ENCODE measurements at places on chromosomes 12 and 14.

DNA sequence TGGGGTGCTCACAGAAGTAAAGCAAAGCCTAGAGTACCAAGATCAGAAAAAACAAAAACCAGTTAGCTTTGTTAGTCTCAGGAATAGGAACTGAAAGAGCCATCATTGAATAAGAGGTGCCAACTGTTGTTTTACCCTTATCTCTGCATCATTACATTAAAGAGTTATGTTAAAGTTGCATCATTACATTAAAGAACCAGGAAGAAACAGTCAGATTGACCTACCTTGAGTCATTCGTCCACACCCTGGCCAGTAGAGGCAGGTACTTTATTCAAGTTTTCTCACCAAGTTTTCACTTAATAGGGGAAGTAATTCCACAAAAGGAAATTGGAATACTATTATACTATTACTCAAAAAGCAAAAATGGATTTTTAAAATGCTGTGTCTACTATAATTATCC is 121.7 kb upstream of the CNOT2 start:
- no peak for DNase-seq

DNA sequence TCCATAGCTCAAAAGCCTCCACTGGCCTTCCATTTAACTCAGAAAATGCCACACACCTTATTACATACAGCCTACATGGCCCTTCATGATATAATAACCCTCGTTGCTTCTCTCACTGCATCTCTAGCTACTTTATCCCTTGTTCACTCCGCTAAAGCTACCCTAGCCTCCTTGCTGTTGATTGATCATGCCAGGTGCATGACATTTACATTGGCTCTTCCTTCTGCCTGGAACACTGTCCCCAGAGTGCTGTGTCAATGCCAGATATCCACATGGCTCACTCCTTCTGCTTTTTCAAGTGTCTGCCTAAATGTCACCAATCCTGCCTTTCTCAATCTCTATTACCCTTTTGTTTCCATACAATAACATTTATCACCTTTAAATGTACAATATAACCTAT is 58.3 kb downstream of the CAND1 start:
- DNase-seq: no peak

- DNase-seq: peak; percentile 32
Measured at GRCh38 chr12:57726151-57726883, 12.2 kb downstream of the AGAP2 start.

DNA sequence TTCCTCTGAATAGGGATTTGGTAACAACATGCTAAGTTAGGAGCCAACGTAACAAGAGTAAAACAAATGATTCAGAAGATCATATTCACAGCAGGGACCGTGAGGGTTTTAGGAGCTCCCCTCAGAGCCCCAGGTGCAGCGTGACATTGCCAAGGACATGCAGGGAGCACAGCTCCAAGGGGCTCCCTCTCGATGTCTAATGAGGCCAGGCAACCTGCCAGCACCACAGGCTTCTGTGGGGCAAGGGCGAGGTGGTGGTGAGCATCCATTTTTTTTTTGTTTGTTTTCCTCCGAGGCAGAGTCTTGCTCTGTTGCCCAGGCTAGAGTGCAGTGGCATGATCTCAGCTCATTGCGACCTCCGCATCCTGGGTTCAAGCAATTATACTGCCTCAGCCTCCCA is 95.1 kb upstream of the PTPRB start:
- DNase-seq: no peak

GRCh38 chr12:100258127-100258526 is 8.8 kb downstream of the DEPDC4 start:
- DNase-seq: no peak

GRCh38 chr12:18703911-18704310 is 33.9 kb downstream of the PLCZ1 start:
- no peak for DNase-seq

DNA sequence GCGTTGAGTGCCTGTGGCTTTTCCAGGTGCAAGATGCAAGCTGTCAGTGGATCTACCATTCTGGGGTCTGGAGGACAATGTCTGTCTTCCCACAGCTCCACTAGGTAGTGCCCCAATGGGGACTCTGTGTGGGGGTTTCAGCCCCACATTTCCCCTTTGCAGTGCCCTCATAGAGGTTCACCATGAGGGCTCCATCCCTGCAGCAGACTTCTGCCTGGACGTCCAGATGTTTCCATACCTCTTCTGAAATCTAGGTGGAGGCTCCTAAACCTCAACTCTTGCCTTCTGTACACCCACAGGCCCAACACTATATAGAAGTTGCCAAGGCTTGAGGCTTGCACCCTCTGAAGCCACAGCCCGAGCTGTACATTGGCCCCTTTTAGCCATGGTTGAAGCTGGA is 52.9 kb downstream of the PRKCH start:
- DNase-seq: no peak

DNA sequence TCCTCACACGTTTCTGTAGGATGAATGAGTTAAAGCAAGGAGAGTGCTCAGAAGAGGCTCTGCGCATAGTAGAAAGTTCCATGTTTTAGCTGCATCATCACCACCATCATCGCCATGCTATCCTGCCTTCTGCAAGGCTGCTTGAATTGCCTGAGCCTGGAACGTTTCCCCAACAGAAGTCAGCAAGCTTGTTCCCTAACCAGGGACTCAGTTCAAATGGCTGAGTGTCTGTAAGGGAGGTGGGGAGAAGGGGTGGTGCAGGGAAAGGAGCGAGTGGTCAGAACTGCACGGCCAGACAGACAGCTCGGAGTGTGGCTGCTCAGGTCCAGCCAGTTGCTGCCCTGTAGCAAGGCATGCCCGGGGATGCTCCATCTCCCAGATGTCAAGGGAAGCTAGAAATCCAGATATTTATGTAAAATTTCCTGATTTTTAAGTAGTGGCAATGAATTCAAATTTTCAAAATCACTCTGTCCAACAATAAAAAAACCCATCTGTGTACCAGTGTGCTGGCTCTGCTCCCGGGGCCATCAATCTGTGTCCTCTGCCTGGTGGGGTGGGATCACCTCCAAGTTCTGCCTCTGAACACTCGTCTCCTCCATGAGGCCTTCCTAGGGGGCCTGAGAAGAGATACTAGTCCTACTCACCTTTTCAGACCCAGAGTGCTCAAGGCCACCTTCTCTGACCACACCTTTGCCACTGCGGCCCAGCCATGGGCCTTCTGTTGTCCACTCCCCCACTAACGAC is 162.7 kb downstream of the FOXN3 start:
- no peak for DNase-seq

DNA sequence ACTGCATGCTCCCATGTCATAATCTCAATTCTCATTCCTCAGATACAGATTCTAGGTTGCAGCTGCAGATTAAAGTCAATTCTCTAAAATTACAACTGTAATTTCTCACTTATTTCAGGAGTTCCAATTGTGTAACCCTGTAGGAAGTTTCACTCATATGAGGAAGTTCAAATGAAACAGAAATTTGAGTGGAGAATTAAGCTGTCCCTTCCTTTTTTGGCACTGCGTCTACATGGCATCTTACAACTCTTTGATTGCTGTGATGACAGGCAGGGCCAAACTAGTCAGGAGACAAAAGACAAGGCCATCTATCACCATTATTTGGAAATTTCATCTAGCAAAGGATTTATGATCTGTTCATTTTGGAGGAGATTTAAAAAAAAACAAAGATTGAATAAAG is 13.3 kb upstream of the GRIP1 start:
- DNase-seq: no peak

GRCh38 chr12:109785854-109786253 is 47.3 kb downstream of the TRPV4 start:
- DNase-seq: no peak

DNA sequence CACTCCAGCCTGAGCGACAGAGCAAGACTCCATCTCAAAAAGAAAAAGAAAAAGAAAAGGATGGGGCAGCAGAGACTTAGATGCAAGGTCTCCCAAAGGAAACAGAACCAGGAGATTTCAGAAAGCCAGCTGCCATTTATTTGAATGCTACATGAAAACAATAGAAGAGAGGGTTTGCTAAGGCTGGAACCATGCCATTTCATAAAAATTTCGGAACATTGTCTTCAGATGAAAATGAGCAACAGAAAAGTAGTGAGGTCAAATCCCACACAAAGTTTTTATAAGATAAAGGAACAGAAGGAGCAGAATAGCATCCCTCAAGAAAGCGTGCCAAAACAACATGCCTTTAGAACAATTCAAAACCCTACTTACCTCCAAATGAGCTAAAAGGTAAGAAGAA is 175.3 kb downstream of the ETV6 start:
- DNase-seq: no peak

- no peak for DNase-seq
Measured at GRCh38 chr12:119615518-119616475, 22.2 kb downstream of the TMEM233 start.

DNA sequence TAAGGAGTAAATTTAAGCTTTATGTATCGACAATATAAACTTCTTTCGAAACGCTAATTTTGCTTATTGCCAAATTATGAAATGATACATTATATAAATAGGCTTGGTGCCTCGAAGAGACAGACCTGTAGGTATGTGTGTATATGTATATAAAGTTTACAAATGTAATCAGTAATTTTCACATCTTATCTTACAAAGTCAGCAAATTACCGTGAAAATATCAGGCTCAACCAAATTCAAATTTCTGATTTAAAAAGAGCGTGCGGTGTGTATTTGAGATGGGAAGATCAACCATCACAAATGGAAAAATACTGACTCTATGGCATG is 605 bp downstream of the ZCRB1 start:
- DNase-seq: no peak

DNA sequence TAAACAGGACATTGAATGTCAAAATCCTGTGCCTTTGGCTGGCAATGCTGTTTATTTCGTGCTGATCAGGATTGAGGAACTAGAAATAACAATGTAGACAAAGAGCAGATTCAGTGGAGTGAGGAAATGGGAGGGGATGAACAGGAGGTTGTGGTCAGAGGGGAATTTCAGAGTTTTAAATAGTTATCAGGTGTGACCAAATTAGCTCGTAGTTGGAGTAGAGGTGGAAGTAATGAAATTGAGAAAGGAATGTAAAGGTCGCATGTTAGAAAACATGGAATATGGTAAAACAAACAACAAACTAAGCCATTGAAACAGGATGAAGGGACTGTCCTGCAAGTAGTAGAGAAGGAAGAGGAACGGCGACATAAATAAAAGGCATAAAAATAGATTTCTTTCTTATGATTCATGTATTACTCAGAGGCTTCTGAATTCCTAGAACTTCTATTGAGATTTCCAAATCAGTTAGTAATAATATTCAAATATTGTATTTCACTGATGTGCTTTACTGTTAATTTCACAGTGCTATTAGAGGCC is 9.5 kb upstream of the SAV1 start:
- no peak for DNase-seq

DNA sequence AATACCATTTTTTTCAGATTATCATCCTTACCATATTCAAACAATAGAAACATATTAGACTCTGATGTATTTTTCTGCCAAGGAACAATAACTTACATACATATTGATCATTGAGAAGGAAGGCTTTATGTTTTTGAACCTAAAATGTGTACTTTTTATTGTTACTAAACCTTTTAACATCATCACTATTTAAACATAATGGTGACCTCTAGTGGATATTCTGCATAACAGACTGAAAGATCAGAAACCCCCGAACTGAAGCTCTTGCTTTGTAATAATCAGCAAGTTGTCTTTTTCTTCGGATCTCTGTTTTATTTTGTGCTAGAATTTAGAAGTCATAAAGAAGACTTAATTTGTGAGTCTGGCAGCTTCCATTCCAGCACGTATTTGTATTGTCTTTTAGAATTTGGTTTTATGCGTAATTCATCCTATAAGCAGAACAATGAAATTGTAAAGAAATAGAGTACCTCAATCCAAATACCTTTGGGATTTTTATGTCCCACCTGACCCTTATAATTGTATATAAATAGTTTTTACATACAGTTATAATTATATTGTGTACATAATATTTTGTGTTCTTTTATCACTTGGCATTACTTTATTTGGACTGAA is 125.9 kb upstream of the ATF1 start:
- DNase-seq: no peak

- no peak for DNase-seq
Measured at GRCh38 chr14:68137704-68138619, 318.4 kb downstream of the RAD51B start.

- DNase-seq: no peak
Measured at GRCh38 chr14:103433916-103434563, 48.8 kb downstream of the MARK3 start.

GRCh38 chr14:60233251-60233650 is 15.8 kb upstream of the PPM1A start:
- DNase-seq: no peak

DNA sequence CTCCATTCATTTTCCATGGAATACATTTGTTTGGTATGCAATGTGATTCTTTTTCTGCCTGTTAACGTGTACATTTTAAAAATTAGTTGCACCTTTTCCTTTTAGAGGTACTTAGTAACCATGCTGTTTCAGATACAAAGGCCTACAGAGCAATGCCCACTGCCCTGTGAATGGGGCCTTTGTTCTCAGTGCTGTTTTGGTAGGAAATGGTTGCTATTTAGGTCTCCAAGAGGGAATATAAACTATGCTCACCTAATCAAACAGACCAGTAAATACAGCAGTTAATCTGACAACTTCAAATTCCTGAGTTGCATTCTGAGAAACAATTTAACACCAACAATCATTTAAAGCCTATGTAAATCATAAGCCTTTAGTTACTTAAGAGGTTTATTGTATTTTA is 188.7 kb downstream of the BCAT1 start:
- DNase-seq: peak; percentile 4

DNA sequence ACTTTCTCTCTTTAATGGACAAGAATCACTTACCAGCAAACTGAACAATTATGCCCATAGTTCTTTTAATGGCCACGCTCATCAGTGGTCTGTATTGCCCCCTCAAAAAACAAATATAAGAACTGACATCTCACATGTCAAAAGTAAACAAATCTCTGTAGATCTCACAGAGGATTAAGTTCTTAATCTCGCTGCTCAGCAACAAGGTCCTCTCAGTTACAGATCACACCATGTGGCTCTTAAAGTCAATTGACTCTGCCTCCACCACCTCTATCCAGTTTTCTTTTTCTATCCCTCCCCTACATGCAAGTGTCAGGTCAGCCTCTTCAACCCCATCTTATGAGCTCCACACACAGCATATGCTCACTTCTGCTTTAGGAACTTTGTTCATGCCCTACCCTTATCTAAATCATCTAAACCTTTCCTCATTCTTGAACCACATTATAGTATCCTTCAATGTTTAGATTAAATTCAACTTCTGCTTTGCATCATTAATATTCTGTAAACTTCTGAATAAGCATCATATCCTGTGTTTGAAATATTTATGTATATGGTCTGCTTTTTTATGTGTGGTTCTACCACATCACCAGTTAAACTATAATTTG is 7.2 kb downstream of the ADAM20 start:
- no peak for DNase-seq

GRCh38 chr12:46165191-46165590 is 103.7 kb downstream of the SLC38A1 start:
- no peak for DNase-seq

DNA sequence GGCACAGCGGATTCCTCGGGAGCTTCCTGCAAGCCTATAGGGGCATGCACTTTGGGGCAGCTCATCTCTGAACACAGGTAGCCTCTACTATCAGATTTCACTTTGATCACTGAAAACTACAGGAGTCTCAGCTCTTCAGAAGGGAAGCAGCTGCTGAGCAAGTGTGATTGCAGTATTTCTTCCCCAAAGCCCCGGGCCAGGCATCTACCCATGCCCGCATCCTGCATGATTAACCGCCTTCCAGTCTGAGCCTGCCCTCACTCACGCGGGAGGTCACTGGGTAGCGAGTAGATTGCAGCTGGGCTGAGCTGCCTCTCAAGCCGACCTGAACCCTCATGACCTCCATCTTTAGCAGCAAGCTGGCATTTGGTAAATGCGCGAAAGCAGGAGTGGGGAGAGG is 334.7 kb downstream of the DPF3 start:
- no peak for DNase-seq

Data from C1 segment of cervical spinal cord (tissue), 14 donors.